ENCODE measurements at places on chromosomes 13 and 19.
A peak's percentile ranks its signal among the peaks of the same experiment; 100 is the strongest.

DNA sequence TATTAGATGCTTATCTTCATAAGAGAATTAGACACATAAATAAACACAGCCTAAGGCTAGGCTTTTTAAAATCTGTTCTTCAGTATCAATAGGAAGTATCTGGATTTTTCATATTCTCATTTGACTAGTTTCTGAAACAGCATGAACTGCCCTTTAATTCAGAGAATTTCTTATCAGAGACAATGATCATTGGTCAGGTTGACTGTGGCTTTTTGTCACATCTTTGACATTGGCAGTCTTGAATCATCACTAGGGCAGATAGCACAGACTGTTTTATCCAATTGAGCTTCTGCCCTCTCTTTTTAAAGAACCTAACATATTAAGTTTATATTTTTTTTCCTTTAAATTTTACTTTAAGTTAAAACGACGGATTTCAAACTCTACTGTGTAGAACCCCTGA is 59.6 kb downstream of the DPY19L3 start:
- no peak for DNase-seq

GRCh38 chr19:6856749-6857372 is 30.5 kb upstream of the ADGRE1 start:
- no peak for DNase-seq

DNA sequence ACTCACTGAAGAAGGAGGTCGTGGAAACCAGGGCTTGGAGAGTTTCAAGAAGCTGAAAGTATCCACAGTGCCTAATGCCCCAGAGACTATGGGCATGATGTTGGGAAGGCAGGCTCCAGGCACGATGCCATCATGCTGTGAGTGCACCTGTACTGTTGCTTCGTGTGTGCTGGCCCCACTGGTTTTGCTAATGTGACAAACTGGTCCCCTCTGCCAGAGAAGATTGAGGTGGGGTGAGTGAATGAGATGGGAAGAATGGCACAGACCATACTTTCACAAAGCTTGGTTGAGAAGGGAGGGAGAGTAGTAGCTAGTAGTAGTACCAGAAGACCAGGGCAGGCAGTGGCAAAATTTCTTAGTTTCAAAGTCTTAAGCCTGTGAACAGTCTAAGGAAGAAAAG is 19.0 kb upstream of the POP4 start:
- DNase-seq, result no peak

GRCh38 chr13:45315520-45316167 is 25.3 kb downstream of the TPT1 start:
- no peak for DNase-seq

DNA sequence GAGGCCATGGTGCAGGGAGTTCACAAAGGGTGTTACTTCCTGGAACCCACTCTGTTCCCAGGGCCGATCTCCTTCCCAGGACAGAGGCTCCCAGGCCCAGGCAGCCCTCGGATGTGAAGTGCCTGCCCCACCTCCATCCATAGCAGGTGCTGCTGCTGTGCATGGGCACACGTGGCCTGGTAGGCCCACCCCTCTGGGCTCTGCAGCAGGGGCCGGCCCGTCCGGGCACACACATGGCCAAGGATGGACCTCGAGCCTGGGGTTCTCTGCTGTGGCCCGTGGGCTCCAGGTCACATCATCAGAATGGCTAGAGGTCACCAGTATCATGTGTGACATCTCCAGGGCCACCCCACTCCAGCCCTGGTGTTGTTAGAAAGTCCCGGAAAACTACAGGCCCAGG is 71.8 kb downstream of the GADD45B start:
- no peak for DNase-seq

DNA sequence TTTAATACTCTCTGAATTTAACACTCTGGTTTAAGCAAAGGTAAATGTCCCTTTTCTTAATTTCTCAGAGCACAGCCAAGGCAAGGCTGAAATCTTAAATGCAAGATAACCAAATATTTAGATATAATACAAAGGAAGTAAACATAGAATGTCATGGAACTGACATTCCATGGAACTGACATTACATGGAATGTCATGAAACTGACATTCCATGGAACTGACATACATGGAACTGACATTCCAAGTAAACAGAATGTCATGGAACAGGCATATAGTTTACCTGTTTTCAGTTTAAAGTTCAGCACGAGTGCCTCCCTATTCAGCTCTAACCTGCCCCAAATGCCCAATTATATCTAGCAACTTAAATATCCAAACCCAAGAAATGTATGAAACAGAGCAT is 21.8 kb downstream of the FGF14 start:
- no peak for DNase-seq

DNA sequence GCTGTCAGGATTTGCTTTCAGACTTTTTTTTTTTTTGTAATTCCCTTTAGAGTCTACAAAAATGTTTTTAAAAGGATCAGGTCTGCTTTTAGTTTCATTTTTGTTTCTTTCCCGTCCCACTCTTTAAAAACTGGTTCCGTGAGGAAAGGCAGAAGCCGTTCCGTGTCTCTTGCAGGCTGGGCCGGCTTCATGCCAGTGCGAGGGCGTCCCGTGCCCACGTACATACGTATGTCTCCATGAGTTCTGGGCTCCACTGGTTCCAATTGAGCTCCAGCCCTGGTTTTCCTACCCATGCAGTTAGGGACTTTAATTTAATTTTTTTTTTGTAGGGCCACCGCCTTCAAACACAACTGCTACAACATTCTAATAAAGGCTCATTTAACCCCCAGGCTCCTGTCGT is 8.8 kb downstream of the TSSK6 start:
- no peak for DNase-seq

DNA sequence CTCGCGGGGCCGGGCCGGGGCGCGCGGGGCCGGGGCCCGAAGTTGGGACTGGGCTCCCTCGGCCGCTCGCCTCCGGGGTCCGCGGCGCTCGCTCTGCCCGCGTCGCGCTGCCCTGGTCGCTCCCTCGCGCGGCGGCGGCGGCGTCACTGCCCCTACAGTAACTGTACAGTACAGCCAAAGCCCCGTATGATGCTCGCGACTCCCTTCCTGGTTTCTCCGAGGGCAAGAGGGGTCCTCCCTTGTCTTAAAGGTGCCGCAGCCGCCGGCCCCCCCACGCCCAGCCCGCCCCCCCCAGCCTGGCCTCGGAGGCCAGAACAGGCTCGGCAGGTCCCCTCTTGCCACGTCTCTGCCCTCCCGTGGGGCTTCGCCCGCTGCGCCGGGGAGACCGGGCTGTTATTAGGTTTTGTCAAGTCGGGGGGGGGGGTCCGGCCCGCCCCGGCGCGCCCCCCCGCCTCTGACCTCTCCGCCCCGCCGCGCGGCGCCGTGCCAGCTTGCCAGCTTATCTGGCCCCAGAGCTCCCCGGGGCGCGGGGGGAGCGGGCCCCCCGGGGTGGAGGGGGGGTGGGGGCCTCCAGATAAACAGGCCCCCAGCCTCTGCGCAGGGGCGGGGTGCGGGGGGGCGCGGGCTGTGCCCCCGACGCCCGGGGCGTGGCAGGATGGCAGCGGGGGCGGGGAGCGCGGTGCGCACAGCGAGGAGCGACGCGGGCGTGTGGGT is at the start of gene ZBTB7A:
Gene ZBTB7A (minus strand): TSS at position 218 of the 714 bp plus-strand sequence. CDS start 11,667 bp downstream, outside the sequence.
- peak; percentile 57 for DNase-seq

GRCh38 chr13:74645586-74645985 is 511.4 kb upstream of the KLF12 start:
- DNase-seq, result no peak

DNA sequence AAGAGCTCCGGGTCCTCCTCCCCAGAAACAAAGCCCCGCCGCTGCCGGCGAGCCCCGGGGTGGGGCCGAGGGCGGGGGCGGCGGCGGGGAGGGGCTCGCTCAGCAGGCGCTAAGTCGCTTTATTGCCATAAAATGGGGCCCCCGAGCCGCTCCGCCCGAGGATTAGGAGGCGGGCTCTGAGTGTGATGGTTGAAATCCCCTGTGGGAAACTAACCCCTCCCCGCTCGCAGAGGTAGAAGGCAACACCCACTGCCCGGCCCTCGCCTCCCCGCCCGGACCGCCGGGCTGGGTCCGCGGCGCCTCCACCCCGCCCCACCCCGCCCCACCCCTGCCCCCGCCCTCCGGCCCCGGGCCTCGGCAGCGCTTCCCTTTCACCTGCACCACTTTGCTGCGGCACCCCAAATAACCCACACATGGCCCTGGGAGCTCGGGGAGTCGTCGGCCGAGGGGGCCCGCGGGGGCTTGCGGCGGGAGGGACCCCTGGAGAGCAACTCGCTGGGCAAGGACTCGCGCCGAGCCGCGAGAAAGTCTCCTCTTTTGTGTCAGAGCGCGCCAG is at the start of gene KLF12:
Gene KLF12 (minus strand): TSS at position 184 of the 556 bp plus-strand sequence.
- peak; percentile 80 for DNase-seq

GRCh38 chr13:52738719-52739467 is 727 bp downstream of the CNMD start:
- no peak for DNase-seq

- no peak for DNase-seq
Observed at GRCh38 chr13:31138515-31138914, 23.2 kb downstream of the HSPH1 start.

All from C1 segment of cervical spinal cord (tissue), 14 donors.